HL-60 (cell line): ENCODE measurements at places on chromosomes 2 and 18.

GRCh38 chr2:225458431-225459117, 59.1 kb downstream of the NYAP2 start:
- DNase-seq = no peak

DNA sequence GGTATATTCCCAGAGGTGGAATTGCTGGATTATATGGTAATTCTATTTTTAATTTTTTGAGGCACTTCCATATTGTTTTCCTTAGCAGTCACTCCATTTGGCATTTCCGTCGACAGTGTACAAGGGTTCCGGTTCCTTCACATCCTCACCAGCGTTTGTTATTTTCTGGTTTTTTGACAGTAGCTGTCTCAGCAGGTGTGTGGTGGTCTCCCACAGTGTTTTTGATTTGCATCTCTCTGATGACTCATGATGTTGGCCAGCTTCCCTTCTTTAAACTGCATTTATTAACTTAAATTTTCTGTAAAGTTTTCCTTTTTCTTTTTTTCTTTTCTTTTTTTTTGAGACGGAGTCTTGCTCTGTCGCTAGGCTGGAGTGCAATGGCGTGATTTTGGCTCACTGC, 19.7 kb downstream of the SH3BP4 start:
- DNase-seq = no peak

- no peak for DNase-seq
Measured at GRCh38 chr2:69376403-69376802, 10.6 kb downstream of the GFPT1 start.

GRCh38 chr18:57023275-57023882, 123.5 kb upstream of the BOD1L2 start:
- no peak for DNase-seq

DNA sequence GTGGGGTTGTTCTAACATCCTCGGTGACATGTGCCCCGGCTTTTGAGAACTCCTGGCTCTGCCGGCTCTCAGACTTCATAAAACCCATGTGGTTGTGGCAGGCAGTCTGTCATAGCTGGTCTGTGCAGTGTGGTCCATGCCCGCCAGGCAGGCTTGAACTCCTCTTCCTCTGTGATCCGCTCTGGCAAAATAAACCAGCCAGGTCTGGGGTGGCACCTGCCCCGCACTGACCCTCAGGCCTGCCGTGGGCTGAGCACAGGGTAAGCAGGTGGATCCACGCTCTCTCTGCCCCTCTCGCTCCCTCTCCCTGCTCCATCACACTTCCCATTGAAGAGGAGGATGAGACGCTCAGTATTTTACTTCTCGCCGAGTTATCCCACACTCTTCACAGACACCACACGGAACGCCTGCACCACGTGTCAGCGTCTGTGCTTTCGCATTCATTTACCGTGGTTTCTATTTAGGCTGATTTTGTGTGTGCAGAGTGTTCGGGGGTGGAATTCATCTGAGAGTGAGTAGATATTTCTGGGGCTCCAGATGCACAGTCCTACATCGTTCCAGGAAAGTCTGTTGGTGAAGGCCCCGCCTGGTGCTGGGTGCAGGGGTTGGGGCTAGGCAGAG, 56.4 kb downstream of the RTP5 start:
- DNase-seq = no peak

DNA sequence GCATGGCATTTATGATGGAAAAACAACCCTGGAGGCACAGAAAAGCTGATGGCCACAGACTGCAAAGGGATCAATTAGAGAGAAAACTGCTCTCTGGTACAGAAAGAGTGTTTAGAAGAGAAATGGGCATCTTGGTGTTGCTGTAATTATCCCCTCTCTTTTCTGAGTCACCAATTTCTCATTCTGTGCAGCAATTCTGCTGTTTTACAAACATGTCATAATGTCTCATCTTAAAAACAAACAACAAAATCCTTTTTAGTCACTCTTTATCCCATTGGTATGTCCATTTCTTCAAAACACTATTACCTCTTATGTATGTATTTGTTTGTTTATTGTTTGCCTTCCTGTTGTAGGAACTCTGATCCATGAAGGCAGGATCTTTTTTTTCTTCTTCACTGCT, 73.9 kb upstream of the HK2 start:
- DNase-seq = no peak

- no peak for DNase-seq
Measured at GRCh38 chr2:81835321-81836000, 1530.9 kb upstream of the LRRTM1 start.

- DNase-seq = no peak
Measured at GRCh38 chr2:38442643-38443541, 65.8 kb upstream of the ATL2 start.

GRCh38 chr2:159773426-159773825, 24.6 kb downstream of the CD302 start:
- DNase-seq = no peak

- DNase-seq = no peak
Measured at GRCh38 chr2:60966507-60967405, 50.8 kb upstream of the PEX13 start.

DNA sequence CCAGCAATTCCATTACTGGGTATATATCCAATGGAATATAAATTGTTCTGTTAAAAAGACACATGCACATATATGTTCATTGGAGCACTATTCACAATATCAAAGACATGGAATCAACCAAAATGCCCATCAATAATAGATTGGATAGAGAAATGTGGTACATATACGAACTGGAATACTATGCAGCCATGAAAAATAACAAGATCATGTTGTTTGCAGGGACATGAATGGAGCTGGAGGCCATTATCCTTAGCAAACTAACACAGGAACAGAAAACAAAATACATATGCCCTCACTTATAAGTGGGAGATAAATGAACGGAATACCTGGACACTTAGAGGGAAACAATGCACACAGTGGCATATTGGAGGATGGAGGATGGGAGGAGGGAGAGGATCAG, 355.8 kb downstream of the CCDC85A start:
- no peak for DNase-seq

GRCh38 chr2:176924909-176925534, 287.6 kb upstream of the HNRNPA3 start:
- DNase-seq = no peak

DNA sequence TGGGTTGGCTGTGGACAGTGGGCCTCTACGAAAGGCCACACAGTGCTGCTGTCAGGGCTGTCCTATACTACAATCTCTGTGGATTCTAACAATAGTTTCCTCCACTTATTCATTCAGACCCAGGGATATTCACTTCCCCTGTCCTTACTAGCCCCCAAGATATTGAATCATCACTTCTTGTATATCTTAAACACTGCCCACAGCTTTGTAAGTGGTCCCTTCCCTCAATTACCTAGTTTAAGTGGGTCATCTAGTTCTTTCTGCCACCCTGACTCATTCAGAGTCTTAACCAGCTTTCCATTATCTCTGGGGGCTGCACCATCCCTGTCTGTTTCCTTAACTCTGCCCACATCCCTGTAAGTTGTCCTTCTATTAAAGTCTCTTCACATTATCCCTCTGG, 69.2 kb downstream of the CD28 start:
- no peak for DNase-seq

- no peak for DNase-seq
Measured at GRCh38 chr2:46309052-46309953, 12.1 kb downstream of the EPAS1 start.

DNA sequence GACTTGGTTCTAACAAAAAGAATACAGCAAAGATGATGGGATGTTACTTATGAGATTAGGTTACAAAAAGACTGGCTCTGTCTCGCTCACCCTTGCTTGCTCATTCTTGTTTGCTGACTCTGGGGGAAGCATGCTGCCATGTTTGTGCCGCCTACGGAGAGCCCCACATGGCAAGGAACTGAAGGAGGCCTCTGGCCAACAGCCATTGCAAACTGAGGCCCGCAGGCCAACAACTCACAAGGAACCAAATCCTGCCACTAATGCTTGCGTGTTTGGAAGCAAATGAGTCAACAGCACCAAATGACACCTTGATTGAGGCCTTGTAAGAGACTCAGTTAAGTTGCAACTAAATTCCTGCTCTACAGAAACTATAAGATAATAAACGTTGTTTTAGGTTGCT, 297.6 kb upstream of the STON1 start:
- no peak for DNase-seq

DNA sequence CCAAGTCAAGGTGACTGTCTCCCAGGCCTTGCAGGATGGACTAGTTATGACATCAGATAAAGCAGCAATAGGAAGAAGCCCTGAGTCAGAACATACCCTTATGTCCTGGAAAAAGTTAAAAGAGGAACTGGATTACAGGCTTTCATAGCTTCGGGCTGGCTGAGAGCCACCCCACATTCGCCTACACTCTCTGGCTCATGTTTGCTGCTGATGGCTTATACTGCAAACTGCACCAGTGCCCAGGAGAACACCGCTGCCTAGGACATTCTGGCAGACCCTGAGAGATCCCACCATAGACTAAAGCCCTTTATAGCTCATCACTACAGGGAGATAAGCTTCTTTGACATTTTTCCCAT, 20.3 kb downstream of the SLC8A1 start:
- peak; percentile 28 for DNase-seq

DNA sequence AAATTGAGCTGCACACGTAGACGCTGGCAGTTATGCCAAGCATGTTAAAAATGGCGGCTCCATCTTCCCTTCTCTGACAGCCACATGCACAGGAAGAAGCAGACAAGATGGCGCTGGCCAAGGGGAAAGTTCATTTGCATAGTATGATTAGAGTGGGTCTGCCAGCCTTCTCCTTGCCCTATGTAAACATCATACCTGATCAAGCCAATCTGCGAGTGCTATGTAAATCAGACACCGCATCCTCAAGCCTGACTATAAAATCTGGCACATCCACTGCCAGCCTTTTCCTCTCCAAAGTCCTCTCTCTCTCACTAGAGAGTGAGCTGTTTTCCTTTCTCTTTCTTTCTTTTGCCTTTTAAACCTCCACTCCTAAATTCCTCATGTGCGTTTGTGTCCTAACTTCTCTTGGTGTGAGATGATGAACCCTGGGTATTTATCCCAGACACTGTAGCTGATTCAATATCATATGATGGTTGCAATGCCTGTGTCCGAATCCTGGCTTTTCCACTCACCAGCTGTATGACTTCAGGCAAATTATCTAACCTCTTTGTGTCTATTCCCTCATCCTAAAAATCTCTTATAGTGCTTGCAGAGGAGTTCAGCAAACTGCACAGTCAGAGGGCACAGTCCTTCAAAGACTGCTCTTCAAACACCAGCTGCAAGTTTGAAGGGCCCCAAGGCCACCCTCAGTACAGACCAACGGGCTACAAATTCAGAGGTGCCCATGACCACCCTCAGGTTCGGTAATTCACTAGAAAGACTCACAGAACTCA, 39.3 kb upstream of the ITSN2 start:
- DNase-seq = no peak

DNA sequence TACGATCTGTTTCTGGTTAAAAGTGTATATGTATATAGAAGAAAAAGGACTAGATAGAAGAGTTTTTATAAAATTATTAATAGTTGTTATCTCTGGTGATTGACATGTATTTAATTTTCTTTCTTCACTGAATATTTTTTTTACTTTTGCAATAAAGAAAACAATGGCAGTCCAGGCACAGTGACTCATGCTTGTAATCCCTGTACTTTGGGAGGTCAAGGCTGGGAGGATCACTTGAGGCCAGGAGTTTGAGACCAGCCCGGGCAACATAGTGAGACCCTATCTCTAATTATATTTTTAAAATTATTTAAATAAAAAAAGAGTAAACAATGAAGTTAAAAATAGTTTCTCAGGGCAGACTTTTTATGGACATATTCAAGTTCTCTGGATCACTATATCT, 114.7 kb downstream of the FAM117B start:
- DNase-seq = no peak

DNA sequence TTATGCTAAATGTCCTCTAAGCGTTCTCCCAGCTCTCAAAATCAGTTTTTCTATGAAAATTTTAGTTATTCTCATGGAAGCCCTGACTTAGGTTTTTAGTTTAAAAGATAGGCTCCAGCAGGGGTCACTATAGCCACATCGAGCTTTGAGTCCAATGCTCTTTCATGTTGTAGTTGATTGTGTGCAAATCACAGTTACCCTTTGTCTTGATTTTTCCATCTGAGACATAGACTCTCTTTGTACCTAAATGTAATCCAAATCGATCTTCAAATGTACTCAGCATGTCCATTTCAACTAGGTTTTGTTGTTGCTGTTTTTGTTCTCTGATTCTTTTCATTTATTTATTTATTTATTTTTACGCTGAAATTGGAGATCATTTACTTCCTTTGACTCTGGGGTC, 26.4 kb upstream of the MSTN start:
- DNase-seq = peak; percentile 18

DNA sequence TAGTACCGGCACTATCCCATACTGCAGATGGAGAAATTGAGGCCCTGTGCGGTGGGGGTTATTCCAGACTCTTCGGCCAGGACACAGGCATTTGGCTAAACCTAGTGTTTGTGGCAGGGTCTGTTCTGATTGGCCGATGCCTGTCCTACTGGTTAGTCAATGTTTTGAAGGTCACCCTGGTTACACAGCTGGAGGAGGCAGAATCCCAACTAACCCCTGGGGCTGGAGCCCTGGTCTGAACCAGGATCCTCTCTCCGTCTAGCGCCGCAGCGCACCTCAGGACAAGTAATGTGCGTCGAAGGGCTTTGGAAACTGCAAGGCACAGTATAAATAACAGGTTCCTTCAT, 19.4 kb downstream of the TEX44 start:
- no peak for DNase-seq

DNA sequence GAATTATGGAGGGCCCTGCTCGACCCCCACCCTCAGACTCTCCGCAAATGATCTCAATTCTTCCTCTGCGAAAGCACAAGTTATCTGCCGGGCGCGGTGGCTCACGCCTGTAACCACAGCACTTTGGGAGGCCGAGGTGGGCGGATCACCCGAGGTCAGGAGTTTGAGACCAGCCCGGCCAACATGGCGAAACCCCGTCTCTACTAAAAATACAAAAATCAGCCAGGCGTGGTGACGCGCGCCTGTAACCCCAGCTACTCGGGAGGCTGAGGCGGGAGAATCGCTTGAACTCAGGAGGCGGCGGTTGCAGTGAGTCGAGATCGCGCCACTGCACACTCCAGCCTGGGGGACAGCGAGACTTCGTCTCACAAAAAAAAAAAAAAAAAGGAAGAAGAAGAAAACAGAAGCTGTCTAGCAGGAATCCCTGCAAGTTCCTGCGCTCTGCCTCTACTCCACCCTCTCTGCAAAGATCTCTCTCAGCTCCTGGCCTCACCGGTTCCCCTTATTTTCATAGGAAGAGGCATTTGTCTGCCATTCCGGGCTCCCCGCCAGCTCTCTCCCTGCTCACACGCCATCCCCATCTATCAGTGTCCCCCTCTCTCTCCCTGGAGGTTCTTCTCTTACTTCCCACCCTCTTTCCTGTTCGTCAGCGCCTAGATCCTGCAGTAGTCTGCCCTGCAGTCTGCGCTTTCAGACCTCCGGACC, 13.5 kb upstream of the COLEC12 start:
- peak; percentile 71 for DNase-seq

- DNase-seq = no peak
Measured at GRCh38 chr2:43083710-43084698, 142.4 kb downstream of the ZFP36L2 start.

- DNase-seq = no peak
Measured at GRCh38 chr2:101815154-101815553, 117.6 kb downstream of the MAP4K4 start.

- no peak for DNase-seq
Measured at GRCh38 chr2:127516041-127516762, 10.1 kb downstream of the IWS1 start.
